ENCODE measurements at places on chromosomes 3 and 15.
A peak's percentile ranks its signal among the peaks of the same experiment; 100 is the strongest.

GRCh38 chr3:111605493-111605892, 10.3 kb upstream of the ZBED2 start:
- DNase-seq: no peak

GRCh38 chr3:114506591-114507300, 212.9 kb downstream of the TIGIT start:
- no peak for DNase-seq

DNA sequence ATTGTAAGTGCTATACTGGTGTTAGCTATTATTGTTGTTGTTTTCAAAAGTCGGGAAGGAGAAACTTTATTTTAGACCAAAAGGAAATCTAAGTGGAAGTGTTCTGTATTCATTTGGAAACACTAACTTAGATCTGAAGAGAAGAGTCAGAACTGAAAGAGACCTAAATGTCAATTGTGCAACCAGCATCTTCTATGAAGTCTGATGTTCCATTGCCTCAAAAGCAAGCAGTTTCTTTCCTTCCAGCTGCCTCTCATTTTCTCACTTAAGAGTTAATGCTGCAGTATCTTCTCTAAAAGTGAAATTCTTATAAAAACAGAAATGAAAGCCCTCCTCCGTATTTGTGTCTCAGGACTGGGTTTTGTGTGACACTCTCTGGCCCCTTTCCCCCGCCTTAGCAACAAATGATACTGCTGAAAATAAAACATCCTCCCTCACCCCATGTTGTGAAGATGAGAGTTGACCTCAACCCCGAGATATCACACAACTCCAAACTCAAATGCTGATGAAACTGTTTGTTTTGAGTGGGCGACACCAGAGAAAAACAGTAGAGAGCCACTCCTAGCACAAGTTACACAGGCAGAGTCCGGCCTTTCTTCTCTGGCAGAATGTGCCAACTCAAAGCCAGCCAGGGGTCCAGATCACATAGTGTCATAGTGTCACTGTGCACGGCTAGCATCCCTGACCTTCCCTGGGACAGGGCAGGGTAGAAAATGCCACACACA, 48.9 kb downstream of the GLDN start:
- DNase-seq: no peak

GRCh38 chr3:159734681-159735080, 254.0 kb upstream of the IL12A start:
- DNase-seq: no peak

- DNase-seq: no peak
Observed at GRCh38 chr3:69926385-69926784, 73.1 kb upstream of the SAMMSON start.

DNA sequence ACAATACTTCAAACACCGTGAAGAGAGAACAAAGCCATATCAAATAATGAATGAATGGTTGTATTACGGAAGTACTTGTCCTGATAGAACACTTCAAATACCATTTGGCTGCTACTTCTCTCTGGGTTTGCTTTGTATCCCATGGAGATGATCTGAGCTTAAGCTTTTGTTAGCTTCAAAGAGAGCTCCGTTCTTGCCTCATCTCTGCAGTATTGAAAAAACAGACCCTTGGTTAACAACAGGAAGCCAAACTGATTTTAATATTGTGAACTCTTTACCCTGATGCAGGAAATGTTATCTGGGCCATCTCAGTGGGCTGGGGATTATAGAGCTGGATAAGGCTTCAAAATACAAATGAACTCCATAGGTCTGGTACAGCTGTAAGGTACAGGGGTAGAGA, 101.0 kb downstream of the CHL1 start:
- DNase-seq: no peak

DNA sequence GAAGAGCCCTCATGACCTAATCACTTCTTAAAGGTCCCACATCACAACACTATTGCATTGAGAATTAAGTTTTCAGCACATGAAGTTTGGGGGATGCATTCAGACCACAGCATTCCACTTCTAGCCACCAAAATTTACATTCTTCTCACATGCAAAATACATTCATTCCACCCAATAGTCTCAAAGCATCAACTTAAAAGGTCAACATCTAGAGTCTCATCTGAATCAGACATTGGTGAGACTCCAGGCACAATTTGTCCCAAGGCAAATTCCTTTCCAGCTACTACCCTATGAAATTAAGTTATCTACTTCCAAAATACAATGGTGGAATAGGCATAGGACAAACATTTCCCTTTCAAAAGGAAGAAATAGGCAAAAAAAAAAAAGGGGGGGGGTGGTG, 64.9 kb downstream of the PLSCR2 start:
- no peak for DNase-seq

DNA sequence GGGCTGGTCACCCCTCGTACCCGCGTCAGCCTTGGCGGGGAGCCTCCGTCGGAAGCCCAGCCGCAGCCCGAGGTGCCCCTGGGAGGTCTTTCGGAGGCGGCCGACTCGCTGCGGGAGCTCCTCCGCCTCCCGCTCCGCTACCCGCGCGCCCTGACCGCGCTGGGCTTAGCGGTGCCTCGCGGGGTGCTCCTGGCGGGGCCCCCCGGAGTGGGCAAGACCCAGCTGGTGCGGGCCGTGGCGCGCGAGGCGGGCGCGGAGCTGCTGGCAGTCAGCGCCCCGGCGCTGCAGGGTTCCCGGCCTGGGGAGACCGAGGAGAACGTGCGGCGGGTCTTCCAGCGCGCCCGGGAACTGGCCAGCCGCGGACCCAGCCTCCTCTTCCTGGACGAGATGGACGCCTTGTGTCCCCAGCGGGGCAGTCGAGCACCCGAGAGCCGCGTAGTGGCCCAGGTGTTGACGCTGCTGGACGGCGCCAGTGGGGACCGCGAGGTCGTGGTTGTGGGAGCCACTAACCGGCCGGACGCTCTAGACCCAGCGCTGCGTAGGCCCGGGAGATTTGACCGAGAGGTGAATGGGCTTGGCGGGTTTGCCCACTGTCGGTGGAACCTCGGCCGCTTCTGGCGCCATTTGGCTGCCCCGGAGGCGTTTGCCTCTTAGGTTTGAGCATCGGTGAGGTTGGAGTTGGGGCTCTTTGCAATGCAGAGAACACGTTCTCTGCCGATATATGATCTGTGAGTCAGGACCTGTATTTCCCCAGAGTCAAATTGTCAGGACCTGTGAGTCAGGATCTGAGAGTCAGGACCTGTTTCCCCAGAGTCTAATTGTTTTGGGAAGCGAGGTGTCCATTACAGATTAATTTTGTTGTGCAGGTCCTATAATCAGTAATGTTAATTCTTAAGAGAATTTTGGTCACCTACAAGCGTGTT, 24.9 kb upstream of the GATM start:
- DNase-seq: peak; percentile 49

- no peak for DNase-seq
Observed at GRCh38 chr3:40170395-40170794, 139.1 kb upstream of the EIF1B start.

DNA sequence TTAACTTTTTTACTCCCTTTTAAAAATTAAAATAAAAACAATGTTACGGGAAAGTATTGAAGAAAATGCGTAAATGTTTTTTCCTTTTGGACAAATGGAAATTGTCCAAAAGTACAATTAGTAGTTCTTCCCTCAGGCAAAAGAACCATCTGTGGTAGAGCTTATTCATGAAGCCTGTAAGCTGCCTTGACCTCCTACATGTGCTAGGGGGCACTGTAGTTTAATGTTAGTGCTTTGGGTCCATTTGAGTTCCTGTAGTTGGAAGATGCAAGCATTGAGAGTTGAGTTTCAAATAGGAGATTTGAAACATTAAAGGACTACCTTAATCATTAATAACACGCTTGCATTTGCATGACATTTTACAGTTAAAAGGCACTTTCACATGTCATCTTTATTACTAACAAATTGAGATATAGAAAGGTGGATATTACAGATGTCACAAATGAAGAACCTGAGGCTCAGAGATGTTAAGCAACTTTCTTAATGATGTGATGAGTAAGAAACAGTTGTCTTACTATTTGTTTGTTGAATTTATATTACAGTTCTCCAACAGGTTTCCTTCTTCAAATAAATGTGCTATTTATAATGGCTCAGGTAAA, 1.8 kb upstream of the ZNF385D start:
- DNase-seq: no peak

DNA sequence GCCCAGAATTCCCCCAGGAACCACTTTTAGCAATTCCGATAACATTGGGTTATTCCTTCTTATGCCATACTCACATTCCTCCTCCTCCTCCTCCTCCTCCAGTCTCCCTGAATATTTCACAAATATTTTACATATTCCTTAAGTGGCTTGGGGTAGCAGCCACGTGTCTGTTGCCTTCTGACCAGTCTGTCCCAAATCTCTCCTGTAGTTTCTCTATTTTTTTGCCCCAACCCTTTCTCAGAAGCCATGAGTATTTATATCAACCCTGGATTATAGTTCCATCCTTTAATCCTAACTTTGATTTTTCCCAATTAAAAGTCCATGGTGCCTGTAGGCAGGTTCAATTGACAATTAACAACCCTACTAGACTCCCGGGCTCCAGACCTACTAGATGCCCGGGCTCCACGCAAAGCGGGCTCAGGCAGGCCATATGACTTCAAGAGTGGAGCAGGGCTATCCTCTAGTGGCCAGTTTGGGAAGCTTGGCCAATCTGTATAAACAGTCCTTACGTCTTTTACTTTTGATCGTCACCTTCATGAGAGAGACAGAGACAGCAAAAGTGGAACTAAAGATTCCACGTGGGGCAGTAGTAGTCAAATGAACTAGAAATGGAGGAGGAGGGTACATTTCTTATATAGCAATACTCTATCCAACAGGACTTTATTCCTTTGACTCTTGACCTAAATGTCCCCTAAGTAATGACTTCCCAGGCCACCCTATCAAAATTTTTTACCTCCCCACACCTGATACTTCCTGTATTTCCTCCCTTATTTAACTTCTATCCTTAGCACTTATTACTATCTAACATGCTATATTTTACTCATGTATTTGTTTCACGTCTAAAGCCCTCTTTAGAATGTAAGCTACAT, 69.7 kb downstream of the USF3 start:
- no peak for DNase-seq

- no peak for DNase-seq
Observed at GRCh38 chr3:186974824-186975313, 44.5 kb downstream of the ST6GAL1 start.

GRCh38 chr3:14343338-14344112, 58.9 kb upstream of the SLC6A6 start:
- DNase-seq: no peak

GRCh38 chr15:66841953-66842681, 140.1 kb downstream of the SMAD6 start:
- peak; percentile 43 for DNase-seq

DNA sequence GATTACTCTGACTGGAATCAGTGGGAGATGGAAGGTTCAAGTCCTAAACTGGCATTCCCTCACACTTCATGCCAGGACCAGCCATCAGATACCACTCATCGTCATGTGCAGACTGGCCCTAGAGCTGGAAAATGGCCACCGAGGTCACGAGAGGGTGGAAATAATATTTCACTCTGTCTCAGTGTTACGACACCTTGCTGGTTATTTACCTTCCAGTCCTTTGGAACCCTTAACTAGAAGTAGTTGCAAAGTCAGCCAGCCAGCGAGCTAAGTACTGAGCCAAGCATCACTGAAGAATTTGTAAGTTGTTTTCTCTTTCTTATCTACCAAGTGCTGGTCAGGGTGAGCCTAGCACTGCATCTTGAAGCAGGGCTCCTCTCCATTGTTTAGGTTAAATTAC, 309.9 kb upstream of the RASGRP1 start:
- DNase-seq: no peak

- no peak for DNase-seq
Observed at GRCh38 chr3:187015903-187016638, 85.7 kb downstream of the ST6GAL1 start.

- DNase-seq: peak; percentile 18
Observed at GRCh38 chr15:22780267-22780666, 6.2 kb upstream of the NIPA1 start.

- no peak for DNase-seq
Observed at GRCh38 chr15:40782609-40783227, 12.9 kb downstream of the C15orf62 start.

DNA sequence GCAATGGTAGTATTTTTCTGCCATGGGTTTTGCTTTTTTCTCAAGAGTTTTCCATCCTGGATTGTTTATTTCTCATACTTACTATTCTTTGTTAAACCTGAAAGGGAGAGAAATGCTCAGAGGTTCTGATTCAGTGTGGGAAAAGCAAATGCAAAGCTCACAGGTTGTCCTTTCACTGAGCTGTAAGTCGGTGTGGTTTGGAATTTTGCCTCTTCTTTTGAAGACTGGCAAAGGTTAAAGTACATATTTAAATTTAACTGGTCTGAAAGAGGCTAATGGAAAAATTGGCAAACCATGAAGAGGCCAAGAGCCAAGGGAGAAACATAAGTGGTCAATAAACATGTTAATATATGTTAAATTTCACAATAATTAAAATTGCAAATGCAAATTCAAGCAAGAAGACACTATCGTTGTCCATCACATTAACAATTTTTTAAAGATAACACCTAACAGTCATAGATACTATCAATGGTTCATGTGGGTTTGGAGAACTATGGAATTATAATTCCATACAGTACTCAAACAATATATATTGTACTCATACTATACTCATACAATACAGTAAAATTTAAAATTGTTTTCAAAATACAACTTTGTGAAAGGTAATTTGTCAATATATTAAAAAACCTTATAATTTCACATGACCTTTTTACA, 246.8 kb upstream of the STT3B start:
- no peak for DNase-seq

DNA sequence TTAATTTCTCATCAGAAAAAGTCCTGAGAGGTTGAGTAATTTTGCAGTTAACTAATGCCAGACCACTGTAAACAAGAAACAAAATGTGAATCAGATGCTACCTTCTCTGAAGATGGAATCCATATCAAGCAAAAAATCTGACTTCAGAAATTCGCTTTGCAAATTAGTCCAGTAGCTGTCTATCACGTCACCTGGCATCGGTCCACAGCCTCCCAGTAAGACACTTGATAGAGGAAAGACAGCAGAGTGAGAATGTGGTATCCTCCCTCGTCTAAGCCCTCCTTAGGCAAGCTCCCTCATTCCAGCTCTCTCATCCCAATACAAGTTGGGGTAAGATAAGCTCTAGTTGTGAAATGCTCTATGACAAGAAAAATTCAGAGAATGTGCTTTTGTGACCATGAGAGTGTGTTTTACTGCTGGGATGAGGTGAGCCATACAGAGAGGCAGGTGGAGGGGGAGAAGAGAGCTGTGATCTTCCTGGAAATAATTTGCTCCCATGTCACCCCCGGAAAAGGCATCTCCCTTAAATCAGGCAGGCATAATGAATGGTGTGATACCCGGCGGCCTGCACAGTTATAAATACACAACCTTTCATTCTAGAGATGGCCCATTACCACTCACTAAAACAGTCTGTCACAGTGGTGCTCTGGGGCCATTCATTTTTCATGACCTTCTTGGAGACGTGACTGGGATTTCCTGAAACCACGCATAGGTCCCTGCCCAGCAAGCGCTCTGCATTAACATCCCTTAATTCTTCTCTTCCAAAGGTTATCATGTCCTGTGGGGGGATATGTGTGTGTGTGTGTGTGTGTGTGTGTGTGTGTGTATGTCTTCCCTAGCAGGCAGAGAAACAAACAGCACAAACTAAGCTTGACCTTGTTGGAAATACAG, 602.0 kb upstream of the KCNMB2 start:
- DNase-seq: no peak
